ENCODE measurements at places on chromosomes 11 and 22.

GRCh38 chr11:21614961-21615360 is 577.9 kb upstream of the ANO5 start:
- DNase-seq, result no peak

DNA sequence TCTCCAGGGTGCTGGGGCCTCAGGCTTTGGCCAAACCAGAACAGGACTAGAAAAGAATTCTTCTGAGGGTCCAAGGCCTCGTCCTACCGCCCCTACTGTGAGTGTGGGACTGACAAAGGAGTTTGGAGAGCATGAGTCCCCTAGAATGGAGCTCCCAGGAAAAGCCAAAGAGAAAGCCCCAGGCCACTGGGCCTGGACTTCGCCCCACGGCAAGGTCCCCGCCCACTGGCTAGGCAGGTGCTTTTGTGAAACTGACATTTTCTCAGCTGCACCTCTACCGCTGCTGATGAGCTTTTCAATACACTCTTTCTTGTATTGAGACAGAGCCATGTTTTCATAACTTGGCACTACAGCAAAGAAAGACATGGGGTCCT is 9.7 kb upstream of the FGF3 start:
- DNase-seq, result no peak

DNA sequence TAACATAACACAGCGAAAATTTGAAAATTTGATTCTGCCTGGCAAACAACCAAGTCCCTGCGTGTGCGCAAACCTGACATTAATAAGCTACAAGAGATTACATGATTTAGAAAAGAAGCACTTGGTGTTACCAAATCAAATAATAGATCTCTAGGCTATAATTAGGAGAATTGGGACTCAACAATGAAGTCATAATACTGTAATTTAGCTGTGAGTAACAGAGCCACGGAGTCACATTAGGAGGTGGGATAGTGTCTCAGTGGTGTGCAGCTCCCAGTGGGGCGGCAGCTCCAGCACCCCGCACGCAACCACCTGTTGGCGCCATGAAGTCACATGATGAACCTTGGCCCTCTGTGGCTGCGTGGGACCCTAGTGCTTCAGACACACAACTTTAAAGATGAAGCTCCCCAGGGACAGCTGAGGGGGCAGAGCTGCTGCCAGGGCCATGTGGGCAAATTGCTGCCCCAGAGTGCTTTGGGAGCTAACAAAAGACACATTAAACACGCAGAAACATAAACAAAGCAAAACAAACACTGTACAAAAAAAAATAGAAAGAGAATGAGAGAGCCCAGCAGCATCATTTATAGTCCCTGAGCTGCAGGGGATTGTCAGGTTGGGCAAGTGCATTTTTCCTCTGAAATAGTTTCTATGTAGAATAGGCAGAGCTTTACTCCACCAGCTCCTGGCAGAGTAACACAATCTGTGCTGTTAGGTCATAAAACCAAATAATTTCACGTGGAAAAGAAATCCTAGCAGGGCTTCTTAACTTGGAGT is 605.6 kb downstream of the SOX6 start:
- DNase-seq, result no peak

- no peak for DNase-seq
Measured at GRCh38 chr22:44795701-44796630, 43.6 kb downstream of the ARHGAP8 start.

DNA sequence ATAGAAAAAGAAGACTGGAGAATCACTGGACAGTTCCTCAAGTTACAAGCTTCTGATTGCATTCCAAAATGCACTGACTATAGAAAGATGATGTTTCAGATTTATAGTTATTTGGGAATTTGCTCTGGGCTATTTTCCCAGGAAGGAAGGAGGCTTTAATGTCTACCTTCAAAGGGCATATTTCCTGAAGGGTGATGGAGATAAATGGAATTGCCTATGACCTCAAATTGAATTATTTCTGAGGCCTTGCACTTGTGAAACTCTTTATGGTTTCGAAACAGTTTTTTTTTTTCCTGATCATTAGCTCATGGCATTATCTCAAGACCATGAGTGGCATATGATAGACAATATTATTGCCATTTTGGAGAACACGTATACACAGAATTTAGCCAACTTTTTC is 333.9 kb downstream of the METTL15 start:
- no peak for DNase-seq

GRCh38 chr11:122628810-122629555 is 26.5 kb upstream of the UBASH3B start:
- no peak for DNase-seq

DNA sequence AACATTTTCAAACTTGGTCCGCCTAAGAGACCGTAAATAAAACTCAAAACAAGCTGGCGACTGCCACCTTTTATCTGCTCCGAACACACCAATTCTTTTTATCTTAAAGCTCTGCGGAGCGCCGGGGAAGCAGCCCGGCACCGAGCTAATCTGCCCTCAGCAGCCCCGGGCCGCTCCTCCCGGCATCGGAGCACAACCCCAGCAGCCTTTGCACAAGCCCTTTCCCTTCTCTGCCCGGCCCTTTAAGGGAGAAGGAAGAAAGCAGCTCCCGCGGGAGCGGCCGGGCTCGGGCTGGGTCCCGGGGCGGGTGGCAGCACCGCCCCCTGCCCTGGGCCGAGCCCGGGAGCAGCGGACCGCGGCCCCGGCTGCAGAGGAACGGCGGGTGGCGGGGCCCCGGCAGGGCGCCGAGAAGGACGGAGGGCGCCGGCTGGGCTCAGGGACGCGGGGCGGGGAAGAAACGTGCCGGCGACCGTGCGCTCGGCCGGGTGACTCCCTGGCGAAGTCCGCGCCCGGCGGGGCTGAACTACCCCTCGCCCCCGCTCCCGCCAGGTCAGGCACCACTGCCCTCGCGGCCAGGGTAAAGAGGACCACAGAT is 133.6 kb upstream of the C11orf58 start:
- no peak for DNase-seq

- DNase-seq, result no peak
Measured at GRCh38 chr22:20584872-20585638, 77.6 kb downstream of the MED15 start.

DNA sequence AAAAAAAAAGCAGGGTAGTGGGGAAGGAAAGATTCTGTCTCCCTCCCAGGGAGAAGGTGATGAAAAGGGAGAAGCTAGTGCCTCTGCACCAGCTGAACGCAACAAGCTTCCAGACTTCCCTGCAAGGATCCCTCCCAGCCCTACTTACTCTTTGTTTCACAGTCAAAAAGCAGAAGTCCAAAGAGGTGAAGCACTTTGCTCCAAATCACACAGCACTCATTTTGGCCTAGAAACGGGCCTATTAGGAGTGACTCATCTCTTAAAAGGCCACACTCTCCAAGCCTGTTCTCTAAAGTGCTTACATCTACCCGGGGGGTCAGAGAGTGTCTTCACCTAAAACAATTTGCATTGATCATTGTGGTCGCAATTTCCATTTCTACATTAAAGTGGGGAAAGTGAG is 17.7 kb upstream of the GRK3 start:
- no peak for DNase-seq

GRCh38 chr22:25959818-25960774 is 209.2 kb upstream of the SEZ6L start:
- DNase-seq, result no peak

GRCh38 chr11:2777386-2777785 is 77.6 kb upstream of the KCNQ1OT1 start:
- no peak for DNase-seq

DNA sequence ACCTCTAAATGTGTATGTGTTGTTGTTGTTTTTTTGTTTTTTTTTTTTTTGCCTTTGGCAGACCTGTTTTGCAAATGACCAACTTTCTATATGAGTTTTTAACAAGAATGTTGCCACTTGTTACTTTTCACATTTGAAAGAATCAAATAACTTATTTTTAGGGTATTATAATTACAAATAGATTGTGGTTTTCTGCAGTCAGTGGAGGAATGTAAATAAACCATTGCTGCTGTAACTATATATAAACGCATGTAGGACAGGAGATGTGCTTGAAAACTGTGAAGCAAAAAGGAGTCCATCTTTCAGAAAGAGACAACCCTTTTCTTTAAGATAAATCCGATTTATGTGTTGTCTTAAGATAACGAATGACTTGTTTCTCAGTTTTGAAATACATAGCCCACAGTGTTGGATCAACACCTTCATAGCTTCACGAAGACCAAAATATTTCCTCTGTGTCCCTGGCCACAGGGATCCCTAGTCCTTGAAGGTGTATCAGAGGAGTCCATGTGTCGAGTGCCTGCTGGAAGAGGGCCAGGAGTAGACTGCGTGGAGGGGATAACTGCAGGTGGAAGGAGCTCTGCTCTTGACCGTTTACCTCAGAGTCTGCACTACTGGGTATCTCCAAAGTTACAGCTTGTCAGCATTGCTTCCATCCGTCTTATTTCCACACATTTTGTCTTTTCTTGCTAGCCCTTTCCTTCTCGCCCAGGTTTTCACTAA is 24.7 kb downstream of the TNRC6B start:
- DNase-seq, result no peak

DNA sequence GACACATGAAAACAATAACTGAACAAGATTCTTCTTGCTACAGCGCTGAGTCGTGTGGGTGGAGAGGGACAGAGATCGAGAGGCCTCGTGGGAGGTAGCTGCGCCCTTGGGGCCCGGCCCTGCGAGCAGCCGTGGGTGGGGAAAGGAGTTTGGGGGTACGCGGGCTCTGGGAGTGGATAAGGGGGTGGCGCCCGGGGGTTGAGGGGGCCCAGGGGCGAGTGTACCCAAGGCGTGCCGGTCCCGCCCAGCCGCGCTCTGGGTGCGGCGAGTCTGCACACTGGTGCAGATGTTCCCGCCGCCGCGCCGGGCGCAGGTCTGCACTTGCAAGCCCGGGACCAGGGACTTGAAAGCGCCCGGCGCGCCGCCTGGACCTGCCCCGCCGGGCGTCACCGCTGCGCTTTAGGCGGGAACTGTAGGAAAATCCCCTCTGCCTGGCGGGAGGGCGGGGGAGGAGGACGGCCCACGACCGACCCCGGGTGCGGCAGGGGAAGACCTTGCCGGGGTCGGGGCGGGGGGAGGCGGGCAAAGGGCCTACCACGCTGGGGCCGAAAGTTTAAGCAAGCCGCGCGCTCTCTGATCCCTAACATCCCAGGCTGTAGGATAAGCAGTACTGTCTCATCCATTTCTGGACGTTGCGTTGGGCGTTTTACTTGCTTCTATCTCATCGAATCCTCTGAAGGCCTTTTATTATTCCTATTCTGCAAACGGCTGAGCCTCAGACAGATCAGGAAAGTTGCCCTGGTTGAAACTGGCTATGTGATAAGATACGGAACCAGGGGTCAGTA is 1.4 kb upstream of the KREMEN1 start:
- no peak for DNase-seq

DNA sequence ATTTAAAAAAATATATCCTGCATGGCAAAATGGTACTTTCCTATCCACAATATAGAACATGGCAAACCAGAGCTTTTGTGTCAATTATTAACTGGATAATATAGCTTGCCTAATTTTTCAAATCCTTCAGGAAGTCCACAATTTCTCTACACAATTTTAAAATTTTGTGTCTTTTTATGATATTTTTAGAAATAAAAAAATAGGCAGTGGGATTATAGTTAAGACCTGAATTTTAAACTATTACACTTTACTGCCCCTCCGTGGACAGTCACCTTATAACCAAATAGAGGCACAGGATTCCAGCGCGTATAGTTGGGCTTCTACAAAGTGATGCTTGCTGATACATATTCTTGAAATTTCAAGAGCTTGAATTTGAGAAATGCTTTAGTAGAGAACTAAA is 2.1 kb upstream of the DMC1 start:
- peak; percentile 20 for DNase-seq

- DNase-seq, result no peak
Measured at GRCh38 chr11:57648801-57649735, 644 bp downstream of the YPEL4 start.

GRCh38 chr11:11584530-11584810 is 37.3 kb downstream of the GALNT18 start:
- DNase-seq, result no peak

- no peak for DNase-seq
Measured at GRCh38 chr11:113992459-113993110, 17.7 kb downstream of the HTR3A start.

DNA sequence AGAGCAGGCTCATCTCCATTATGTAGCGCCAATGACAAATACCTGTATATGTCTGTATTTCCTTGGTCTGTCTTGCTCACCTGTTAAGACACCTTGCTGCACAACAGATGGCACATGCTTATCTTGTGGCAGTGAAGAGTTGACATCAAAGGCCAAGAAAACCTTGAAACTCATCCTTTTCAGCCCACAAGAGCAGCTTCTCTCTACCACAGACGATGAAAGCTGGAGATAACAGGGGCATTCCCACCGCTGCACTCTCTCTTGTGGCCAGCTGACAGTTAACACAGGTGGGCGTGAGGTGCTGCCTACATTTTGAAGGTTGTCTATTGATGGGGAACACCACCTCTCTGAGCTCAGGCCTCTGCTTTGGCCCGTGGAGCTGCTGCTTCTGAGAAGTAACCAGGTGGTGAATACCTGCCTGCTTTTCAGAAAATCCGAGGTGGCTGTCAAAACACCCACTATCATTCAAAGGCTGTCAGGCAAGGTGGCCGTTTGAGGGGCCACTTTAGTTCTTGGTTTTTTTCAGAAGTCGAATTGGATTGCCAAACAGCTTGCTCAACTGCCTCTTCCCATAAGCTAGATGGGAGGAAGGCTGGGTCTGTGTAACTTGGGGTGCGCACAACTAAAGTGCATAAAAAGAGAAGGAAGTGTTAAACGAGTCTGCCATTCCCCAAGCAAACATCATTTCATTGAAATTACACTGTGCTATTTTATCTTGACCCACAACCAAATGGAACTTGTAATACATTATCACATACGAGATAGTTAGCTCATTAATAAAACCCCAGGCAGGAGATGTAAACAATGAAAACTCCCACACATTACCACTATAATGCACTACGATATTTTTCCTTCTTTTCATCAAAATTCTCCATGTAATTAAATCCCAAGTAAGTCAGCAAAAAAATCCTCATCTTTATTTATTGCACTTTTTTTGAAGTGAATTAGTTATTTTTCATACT is 87.1 kb upstream of the RAG2 start:
- DNase-seq, result no peak

GRCh38 chr22:39318507-39319283 is 728 bp downstream of the RPL3 start:
- no peak for DNase-seq

DNA sequence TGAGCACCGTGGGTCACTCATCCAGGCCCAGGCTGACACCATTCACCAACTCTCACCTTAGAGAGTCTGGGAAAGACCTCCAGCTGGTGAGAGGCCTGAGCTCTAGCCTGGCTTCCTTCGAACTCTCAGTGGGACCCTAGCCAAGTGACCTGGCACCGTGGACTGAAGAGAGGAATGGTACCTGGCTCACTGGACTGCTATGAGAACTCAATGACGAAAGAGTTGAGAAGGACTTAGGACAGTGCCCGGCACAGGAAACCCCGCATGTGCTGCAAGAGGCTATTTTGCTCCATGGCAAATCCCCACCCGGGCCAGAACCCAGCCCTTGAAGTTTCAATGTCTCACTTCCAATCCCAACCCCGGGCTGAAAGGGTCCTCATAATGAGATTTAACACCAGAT is 605 bp upstream of the RAPSN start:
- DNase-seq, result no peak

Measured in glomerular endothelial cell (primary cell).